Effector memory CD4-positive, alpha-beta T cell (primary cell): ENCODE measurements at places on chromosomes 3 and 15.

GRCh38 chr3:101936419-101937356, 87.4 kb downstream of the NFKBIZ start:
- peaks cover 3% of the 10 kb centered on the region for H3K4me1 ChIP-seq
- DNase-seq, result no peak
- no peak overlapping the region for H3K27ac ChIP-seq
- H3K27me3 ChIP-seq, result no peaks in the 10 kb centered on the region
- no peaks in the 10 kb centered on the region for H3K36me3 ChIP-seq
- H3K4me3 ChIP-seq, result peak overlapping the region; percentile 4

DNA sequence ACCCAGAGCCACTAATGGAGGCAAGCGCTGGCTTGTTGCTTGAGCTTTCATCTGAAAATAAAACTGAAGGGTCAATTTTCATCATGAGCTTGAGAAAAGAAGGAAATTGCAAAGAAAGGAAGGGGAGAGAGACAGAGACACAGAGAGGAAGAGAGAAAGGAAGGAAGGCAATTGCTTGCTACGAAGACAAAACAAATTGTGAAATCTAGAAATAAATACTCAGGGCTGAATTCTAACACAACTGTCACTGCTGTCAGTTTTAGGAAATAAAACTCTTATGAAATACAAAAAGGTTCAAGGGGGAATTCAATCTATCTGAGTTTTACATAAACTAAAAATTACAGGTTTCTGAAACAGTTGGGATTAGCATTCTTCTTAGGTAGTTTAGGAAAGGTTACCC, 36.7 kb downstream of the FOXP1 start:
- H3K27ac ChIP-seq, result no peak overlapping the region
- H3K36me3 ChIP-seq, result no peaks in the 10 kb centered on the region
- H3K4me1 ChIP-seq, result no peaks in the 10 kb centered on the region
- H3K27me3 ChIP-seq, result no peaks in the 10 kb centered on the region

DNA sequence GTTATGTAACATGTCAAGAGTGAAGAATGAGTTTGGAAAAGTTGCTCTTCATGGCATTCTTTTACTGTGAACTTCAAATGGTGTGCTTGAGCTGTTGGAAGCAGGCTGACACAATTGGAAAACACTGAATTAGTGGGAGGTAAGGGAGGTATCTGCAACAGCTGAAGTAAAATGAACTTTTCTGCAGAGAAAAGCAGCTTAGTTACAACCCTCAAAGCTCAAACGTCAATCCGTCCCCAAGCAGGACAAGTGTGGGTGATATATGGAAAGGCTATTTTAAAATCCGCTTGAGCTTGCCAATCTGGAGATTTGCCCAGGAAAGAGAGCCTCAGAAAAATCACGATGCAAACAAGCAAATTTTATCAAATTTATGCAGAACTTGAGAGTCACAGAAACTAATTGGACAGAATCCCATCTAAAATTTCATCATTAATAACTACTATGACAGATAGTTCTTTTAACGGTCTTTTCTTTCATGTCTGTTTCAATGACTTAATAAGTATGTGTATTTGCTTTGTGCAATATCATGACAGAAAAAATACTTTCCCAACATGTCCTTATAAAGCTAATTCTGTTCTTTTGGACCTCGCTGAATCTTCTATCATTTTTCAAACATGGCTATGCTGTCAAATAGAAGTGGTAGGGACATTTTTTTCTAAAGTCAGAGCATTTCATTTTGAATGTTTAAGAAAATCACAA, 266.6 kb upstream of the SLITRK3 start:
- no peak overlapping the region for H3K4me3 ChIP-seq
- no peaks in the 10 kb centered on the region for H3K36me3 ChIP-seq

GRCh38 chr3:109863701-109864100, 526.4 kb upstream of the DPPA4 start:
- no peaks in the 10 kb centered on the region for H3K36me3 ChIP-seq
- no peak for DNase-seq
- no peak overlapping the region for H3K27ac ChIP-seq
- no peak overlapping the region for H3K4me3 ChIP-seq

DNA sequence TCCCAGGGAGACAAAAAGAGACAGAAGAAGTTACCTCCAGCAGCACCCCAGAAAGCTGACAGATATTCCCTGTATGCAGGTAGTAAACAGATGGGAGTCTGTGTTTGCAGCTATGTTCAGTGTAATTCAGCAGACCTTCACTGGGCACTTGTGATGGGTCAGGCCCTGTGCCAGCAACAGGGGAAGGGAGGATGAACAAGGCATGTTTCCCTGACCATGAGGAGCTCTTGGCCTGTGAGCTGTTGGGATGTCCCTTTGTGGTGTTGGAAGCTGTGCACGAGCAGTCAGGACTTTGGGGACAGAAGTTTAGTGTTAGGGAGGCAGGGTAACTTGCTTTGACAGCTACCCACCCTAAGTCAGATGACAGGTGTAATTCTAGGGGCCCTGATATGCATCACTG, 106.0 kb upstream of the TRIM42 start:
- DNase-seq, result no peak
- H3K36me3 ChIP-seq, result no peaks in the 10 kb centered on the region
- no peaks in the 10 kb centered on the region for H3K4me1 ChIP-seq
- no peak overlapping the region for H3K4me3 ChIP-seq
- no peaks in the 10 kb centered on the region for H3K27me3 ChIP-seq
- H3K27ac ChIP-seq, result no peak overlapping the region

DNA sequence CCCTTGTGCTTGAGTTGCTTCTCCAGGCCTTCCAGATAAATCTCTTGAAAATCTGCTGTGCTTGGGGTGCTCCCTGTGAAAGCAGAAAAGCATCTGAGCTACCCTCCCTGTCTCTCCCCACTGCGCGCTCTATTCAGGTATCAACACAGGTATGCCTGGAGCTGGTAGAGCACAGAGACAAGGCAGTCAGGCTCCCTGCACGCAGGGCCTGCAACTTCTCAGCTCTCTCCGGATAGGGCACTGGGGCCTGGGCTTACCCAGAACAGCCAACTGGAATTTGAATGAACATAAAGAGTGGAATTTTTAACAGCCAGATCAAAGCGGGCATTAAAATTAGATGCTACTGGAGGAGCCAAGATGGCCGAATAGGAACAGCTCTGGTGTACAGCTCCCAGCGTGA, 183.6 kb downstream of the XXYLT1 start:
- H3K4me3 ChIP-seq, result no peak overlapping the region
- no peaks in the 10 kb centered on the region for H3K4me1 ChIP-seq
- no peaks in the 10 kb centered on the region for H3K36me3 ChIP-seq
- DNase-seq, result no peak

- no peak for DNase-seq
- H3K4me1 ChIP-seq, result peaks cover 11% of the 10 kb centered on the region
- no peaks in the 10 kb centered on the region for H3K27me3 ChIP-seq
Observed at GRCh38 chr3:129609591-129610182, 3.2 kb upstream of the PLXND1 start.

- H3K4me3 ChIP-seq, result no peak overlapping the region
- no peak for DNase-seq
- H3K27ac ChIP-seq, result no peak overlapping the region
- no peaks in the 10 kb centered on the region for H3K4me1 ChIP-seq
- no peaks in the 10 kb centered on the region for H3K36me3 ChIP-seq
Observed at GRCh38 chr3:58861551-58861950, 188.3 kb downstream of the CFAP20DC start.

GRCh38 chr3:61813636-61814035, 252.3 kb downstream of the PTPRG start:
- H3K27me3 ChIP-seq, result no peaks in the 10 kb centered on the region
- no peak for DNase-seq
- no peak overlapping the region for H3K27ac ChIP-seq
- no peaks in the 10 kb centered on the region for H3K36me3 ChIP-seq
- no peak overlapping the region for H3K4me3 ChIP-seq

DNA sequence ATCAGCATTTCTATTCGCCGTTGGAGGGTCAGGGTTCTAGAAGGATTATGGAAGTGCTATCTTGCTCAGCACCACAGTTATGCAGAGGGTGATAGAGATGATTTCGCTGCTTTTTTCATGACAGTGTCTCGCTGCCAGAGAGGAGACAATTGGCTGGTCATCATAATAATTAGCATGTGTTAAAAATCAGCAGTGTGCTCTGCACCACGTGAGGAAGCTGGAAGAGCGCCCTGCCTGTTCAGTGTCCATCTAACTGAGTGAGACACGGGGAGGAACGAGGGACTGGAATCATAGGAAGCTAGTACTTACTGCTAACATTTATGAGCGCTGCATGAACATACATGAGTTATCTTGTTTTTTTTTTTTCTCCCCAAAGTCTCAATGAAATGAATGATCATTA, 116.2 kb upstream of the PLAAT1 start:
- no peaks in the 10 kb centered on the region for H3K36me3 ChIP-seq
- no peaks in the 10 kb centered on the region for H3K4me1 ChIP-seq
